Caki2 (cell line): ENCODE measurements at places on chromosomes 1 and 21.

- no peak for DNase-seq
These were observed 225.0 kb downstream of the PBX1 start for GRCh38 chr1:164783778-164784555.

DNA sequence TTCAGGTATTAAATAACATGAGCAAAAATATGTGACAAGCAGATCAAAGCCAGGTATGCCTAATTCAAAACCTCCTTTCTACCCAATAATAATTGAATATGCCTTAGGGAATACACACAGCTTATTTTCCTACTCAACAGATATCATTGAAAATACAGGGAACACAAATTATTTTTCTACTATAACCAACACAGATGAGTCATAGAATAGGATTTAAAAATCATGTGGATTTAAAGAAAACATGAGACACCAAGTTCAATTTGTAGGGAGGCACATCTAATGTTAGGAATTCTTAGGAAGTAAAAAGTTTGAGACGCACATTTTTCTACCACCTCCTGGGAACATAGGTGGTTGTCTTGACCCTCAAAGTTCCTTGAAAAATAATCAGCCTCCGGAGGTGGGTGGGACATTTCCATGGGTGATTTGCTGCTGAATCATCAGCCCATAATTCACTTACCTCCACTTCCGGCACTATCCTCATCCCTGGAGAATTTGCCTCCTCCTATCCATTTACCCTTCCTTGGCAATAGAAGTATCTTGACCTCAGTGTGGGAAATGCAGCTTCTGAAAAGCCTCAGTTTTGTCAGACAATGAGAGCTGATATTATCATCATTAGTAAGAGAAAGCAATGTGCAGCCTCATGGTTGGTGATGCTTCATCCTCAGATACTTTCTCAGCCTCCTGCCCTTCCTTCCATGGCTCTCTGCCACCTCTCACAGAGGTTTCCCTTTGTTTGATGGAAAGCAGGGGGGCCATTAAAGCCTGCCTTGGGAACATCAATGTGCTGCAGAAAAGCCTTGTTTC lies 33.5 kb upstream of the RGS4 start:
- peak; percentile 97 for DNase-seq

DNA sequence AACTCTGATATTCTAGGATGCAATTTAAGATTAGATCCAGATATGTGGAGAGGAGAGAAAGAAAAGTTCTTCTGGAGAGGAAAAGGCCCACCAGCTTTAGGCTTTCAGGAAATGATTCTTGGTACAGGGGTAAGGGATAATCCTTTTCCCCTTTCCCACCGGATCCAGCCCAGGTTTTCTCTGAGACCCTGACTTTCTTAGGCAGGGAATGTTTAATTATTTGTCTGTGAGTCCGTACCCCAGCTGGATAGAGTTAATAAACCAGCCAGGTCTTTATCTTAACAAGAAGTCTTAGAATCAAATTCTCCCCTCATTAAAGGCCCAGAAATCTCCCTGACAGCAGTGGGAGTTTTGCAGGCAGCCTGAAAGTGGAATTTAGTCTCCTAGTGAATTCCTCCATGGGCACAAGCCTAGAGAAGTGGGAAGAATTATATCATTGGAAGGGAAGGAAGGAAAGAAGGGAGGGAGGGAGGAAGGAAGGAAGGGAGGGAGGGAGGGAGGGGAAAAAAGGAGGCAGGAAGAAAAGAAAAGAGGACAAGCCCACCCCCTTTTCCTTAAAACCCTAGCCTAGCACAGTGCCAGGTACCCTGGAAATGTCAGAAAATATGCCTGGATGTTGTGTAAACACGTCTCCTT lies 189.0 kb downstream of the PLPP3 start:
- no peak for DNase-seq

DNA sequence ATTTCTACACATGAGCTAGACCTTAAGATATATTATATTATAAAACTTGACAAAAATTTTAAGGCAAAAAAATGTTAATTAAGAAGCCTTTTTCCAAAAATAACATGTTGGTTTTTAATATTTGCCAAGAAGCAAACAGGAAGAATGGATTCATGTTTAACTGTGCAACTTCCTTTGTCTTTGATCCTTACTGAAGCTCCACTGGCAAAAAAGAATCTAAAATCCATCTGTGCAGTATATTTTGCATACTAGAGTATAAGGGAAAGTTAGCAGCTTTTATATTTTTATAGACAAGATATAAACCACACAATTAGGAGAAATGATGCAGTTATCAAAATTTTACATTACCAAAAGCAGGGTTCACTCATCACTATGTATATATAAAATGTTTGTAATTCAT lies 76.9 kb upstream of the RGS18 start:
- no peak for DNase-seq

- DNase-seq, result no peak
These were observed 59.0 kb upstream of the CACYBP start for GRCh38 chr1:174940646-174941175.

- DNase-seq, result no peak
These were observed 55.9 kb downstream of the MT1HL1 start for GRCh38 chr1:236948381-236948780.

- DNase-seq, result no peak
These were observed 61.9 kb downstream of the CD34 start for GRCh38 chr1:207849016-207849415.

DNA sequence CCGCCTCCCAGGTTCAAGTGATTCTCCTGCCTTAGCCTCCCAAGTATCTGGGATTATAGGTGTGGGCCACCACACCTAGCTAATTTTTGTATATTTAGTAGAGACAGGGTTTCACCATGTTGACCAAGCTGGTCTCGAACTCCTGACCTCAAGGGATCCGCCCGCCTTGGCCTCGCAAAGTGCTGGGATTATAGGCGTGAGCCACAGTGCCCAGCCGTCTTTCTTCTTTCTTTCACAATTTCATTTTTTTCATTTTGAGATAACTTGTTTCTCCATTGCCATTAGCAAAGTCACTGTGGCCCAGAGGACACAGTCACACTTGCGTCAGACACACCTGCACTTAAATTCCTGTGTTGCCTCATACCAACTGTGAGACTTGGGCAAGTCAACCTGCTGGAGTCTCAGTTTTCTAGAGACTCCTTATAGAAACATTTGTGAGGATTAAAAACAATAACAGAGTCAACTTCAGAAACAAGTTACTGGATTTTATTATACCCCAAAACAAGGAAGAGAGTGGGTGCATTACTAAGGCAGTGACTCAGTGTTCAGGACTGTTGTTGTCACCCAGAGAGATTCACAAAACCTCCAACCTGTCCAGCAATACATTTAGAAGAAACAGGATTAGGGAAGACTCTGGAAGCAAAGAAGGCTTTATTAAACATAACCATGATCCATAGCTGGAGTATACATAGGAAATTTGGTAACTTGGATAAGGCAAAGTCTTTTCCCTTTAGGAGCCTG lies 2.6 kb downstream of the TEDDM1 start:
- DNase-seq, result no peak

DNA sequence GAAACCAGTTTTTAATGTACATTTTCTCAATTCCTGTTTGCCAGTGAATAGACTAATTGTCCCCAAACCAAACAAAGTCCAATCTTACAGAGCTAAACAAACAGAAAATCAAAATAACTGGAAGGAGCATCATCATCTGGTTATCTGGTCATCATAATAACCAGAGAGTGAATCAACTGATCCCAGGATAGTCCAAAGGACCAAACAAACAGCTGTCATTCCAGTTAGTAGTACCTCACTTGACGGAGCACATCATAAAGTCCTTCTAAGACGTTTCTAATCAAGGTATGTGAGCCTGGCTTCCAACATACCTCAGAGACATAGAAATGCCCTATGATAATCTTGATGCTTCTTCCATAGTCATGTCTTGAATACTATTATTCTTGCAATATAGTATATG lies 240.5 kb downstream of the LTN1 start:
- no peak for DNase-seq

- no peak for DNase-seq
These were observed 49.7 kb downstream of the NKAIN1 start for GRCh38 chr1:31189696-31190674.

- no peak for DNase-seq
These were observed 431 bp downstream of the CLCN6 start for GRCh38 chr1:11806307-11806936.

- DNase-seq, result no peak
These were observed at the start of gene UBE2Q1 for GRCh38 chr1:154557939-154558719. TSS of gene UBE2Q1 (minus strand) at chr1:154558662. CDS start at chr1:154558553, 109 bp downstream.

GRCh38 chr1:156898161-156898566 lies 4.6 kb downstream of the PEAR1 start:
- no peak for DNase-seq

DNA sequence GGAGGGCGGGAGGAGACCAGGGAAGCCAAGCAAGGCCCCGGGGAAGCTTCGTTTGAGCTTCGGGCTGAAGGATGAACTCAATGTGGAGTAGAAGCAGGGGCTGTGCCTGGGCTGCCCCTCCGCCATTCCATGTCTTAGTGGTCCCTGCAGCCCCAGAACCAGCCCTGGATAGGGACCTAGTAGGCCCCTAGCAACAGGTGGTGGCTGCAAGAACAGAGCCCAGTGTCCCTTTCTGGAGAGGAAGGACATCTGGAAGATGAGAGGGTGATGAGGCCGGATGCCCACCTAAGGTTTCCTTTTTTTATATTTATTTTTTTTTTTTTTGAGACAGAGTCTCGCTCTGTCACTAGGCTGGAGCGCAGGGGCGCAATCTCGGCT lies 27.2 kb downstream of the ECE1 start:
- no peak for DNase-seq

DNA sequence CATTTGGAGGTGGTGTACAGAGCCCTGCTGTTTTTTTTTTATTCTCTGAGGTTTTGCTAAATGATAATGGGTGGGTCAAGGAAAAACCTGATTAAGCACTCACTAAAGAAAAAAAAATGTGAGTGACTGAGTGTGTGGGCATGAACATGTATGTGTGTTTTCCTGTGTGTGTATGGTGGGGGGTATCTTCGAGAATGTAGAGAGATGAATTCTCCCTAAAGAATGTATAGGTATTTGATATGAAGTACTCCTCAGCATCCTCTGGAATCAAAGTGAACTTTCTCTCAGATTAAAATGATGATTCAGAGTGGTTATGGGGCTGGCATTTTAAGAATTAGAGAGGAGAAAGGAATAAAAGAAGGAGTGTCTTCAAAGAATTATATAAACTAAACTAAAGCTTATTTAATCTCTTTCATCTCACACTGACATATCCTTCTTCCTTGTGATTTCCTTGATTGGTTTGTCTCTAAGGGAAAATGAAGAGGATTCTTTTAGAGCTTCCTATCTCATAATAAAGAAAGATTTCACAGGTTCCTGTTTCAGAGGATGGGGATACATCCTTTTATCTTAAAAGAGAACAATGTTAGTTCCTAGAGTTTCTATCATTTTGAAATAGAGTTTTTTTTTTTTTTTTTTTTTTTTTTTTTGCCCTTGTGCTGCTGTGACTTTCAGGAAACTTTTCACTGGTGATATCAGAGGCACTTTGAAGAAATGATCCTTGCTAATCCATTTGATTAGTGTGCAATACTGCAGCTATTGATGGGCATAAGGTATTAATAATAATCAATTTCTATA lies 23.9 kb downstream of the S1PR1 start:
- DNase-seq, result no peak

- no peak for DNase-seq
These were observed 19.7 kb downstream of the FGGY start for GRCh38 chr1:59316497-59317128.

GRCh38 chr1:97999320-97999719 lies 78.5 kb upstream of the DPYD start:
- DNase-seq, result no peak

DNA sequence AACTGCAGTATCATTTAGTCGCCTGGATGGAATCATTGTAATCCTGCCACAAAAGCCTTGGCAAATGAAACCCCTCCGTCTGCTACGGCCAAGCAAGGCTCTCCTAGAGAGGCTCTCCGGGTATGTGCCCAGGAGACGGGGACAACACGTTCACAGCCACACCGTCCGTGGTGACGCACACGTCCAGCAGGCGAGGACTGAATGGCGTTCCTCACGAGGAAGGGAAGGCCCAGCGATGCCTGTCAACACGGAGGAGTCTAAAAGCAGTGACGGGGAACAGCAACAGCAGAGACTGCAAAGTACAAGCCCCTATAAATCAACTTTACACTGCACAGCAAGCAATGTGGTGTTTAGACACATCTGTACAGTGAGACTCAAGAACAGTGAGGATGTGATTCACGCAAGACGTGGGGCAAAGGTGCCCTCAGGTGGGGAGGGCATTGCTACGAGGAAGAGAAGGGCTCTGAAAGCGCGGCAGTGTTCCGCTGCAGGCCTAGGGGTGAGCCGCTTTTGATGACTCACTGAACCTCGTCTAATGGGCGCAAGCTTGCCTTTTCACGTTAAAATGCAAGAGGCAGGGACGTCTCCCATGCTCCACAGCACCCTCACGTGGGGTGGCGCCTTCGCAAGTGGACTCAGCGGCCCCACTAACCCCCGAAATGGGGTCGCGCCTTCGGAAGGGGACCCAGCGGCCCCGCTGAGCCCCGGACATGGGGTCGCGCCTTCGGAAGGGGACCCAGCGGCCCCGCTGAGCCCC lies 6.8 kb downstream of the WRAP73 start:
- DNase-seq, result no peak

DNA sequence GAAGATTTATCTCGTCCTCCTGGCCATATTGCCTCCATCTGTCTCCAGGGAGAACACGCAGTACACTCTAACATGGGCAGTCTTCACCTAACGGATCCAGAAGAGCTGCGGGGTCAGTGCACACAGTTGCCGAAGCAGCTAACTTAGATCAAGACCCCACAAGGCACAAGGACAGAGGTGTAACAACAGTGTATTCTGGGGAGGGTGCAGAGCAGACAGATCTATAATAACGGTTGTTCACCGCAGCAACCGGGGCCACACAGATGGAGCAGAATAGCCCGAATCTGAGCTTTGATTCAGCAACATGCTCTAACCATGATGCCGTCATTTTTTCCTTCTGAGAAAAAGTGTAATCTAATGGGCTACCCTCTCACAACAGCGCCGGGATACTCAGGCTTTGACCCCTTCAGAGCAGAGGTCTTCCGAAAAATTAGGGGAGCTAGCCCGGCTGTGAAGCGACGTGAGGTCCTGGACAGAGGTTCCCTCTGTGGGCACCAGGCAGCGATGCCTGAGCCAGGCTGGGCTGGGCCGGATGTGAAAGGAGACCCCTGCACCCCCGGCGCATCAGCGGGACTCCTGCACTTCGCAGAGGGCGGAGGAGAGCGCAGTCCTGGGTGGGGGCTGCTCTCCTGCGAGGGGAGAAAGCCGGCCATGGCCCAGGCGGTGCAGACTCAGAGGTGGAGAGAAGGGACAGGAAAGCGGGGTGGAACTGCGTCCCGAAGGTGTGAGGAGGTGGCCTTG lies 57.5 kb downstream of the BCL9 start:
- peak; percentile 20 for DNase-seq

DNA sequence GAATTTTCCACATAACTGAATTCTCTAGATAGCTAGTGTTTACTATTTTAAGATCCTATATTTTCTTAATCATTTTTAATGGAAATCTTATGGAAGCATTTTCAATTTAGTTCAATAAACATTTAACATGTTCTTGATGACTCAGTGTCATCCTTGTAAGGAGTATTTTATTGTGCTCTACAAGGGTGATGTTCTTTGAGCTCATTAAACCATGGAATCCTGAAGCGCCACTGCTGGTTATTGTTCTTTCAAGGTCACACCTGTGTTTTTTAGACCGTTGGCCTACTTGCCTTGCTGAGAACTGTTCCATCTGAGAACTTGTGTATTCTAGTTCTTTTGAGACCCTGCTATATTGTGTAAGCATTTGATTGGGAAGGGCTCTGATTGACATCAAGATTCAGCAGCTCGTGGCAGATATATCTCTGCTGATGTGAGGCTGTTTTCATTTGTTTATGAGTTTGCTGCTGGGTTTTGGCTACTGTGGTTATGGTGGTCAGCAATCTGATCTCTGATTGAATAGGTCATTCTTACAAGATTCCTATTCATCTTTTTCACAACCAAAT lies 132.0 kb downstream of the GIPC2 start:
- DNase-seq, result no peak
